ENCODE measurements at places on chromosomes 5 and 9.

- DNase-seq, result no peak
These were observed 310.1 kb downstream of the ADAMTS6 start for GRCh38 chr5:65171645-65172044.

DNA sequence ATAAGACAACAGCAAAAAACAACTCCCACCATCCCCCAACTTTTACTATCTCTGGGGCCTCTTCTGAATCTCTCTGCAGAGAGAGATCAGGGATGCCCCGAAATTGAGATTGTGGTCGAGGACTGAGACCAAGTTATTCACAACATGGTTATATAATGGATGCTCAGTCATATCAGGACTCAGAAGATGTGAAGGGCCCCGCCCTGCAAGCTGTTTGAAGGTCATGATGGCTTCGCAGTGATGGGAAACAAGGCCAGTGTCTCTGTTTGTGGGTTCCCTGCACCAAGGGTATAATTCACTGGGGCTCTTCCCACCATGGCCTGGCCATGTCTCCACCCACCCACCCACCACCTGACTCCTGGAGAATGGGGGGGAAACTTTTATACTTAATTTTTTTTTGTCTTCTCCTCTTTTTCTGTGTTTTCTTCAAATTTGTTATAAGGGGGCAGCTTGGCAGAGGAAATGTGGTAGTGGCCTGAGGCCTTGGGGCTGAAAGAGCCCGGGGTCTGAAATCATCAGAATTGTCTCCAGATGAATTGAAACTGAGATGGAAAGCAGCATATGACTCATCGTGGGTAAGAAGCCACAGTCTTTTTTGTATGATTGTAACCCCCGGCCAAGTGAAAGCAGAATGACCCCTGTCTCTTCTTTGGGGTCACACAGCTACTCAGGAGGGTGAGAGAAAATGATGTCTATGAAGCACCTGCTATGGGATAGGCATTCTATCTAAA is 15.0 kb upstream of the TEX48 start:
- peak; percentile 76 for DNase-seq

DNA sequence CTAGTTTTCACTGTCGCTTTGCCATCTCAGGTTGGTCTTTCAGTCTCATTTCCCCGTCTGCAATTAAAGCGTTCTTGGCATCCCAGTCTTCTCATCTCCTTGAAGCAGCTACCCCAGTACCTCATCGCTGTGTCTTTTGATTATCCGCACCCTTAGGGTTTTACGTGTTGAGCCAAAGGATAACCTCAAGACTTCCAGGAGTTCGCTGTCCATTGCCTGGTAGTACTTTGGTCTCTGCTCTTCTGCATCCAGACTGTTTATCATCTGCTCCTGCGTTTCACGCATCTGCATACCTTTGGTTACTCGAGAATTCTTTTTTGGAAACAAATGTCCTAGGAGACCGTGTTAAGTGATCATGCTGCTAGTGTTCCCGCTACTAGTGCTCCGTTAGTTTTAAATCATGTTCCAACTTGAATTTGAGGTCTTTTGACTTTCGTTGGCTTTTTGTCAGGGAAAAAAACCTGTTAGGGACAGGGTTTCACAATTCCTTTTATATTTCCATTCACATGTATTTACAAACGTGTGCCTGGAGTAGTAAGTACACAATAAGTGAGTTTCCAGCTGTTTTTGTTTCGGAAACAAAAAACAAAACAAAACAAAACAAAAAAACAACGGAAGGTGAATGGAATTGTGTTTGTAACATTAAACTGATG is 888 bp downstream of the RABGAP1 start:
- DNase-seq, result no peak

- no peak for DNase-seq
These were observed 29.7 kb upstream of the PANK3 start for GRCh38 chr5:168608821-168609220.

- DNase-seq, result peak; percentile 59
These were observed 5.1 kb downstream of the GLRX start for GRCh38 chr5:95817430-95817829.

DNA sequence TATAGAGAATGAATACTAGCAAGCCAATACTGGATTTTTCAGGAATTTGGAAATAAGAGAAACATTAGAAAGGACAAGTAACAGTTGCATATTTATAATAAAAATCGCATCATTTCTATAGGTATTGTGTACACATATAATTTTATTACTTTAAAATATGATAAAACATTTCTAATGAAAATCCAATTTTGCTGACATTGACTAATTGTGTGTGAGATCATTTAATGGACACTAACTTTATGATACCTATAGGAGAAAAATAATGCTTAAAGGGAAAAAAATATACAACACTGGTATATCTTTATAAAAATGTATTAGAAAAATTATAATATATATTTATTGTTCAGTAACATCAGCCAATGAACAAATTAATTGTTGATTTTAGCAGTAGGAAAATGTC is 557.3 kb downstream of the CDH12 start:
- DNase-seq, result no peak

DNA sequence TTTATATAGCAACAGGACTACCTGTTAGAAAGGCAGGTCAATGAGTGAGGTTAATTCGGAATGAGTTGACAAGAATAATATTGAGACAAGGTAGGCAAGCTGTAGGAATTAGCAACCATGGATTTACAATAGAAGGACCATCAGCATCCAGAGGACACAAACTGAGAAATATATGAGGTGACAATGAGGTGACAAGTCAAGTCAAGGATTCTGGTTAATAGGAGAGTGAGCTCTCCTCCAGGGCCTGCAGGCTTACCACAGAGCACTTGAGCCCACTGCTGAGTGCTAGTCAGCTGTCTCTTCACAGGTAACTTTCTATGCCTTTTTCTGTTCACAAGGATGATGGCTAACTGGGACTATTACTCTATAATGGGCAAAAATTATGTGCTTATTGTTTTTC is 227.2 kb downstream of the MRPS30 start:
- DNase-seq, result no peak

DNA sequence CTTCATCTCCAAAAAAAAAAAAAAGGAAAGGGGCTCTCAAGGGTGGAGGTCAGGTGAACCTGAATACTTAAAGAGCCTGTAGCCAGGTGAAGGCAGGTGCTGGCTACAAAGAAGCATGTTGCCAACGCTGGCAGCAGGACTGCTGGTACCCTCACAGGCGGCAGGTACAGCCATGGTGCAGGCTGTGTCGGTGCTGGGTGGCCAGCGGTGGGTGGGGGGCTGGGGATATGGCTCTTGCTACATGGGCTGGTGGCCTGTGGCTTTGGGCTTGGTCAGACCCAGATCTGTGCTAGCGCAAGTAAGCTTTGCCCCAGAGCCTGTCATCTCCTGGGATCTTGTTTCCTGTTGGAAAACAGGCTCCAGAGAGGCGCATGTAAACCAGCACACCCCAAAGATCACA is 86.3 kb upstream of the PHYKPL start:
- DNase-seq, result no peak

DNA sequence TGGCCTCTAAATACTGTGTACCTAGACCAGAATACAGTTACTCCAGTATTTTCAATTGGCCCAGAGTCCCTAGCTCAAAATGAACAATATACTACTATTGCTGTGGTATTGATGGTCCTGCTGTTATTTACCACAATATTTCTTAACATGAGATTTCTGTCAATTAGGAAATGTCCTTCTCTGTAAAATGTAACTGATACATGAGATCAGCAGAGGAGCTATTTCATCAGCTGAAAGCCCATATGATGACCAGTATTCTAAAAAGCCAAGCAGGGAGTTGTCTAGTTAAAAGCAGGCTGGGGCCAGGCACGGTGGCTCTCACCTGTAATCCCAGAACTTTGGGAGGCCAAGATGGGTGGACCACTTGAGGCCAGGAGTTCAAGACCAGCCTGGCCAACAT is 187.7 kb upstream of the PTGER4 start:
- DNase-seq, result no peak

GRCh38 chr9:132077881-132078698 is 1.6 kb downstream of the MED27 start:
- peak; percentile 40 for DNase-seq

- DNase-seq, result no peak
These were observed 42.3 kb downstream of the ROR2 start for GRCh38 chr9:91907484-91908292.

DNA sequence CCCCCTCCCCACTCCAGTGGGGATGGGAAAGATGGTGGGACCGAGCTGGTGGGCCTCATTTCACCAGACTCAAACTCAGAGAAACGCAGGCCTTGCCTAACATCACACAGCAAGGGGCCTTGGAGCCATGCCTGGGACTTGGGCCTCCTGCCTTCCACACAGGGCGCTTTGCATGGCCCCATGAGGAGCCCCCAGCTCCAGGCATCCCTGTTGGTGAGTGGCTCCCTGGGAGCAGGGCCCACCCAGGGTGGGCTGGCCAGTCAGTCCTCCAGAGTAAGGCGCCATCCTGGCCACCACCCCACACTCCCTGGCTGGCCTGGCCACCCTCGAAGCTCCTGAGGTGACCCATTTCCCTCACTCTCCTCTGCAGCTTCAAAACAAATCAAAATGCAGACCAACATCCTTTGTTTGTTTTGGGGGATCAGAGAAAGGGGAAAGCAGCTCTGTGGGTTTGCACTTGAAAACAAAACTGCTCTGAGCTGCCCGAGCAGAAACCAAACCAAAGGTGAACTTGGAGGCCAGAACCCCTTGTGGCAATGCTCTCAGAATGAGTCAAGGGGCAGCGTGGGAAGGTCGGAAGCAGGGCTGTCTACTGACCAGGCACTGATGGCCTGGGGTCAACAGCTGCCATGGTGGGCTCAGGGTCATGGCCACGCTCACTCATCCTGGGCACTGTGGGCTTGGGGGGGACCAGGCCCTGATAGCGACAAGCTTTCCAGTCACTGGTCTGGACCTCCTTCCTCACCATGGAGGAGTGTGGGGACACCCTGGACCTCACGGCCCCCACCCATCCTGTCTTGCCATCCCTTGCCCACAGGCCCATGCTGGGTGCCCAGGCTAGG is 37.0 kb upstream of the VDAC1 start:
- no peak for DNase-seq

GRCh38 chr5:78751872-78752271 is 103.3 kb upstream of the LHFPL2 start:
- no peak for DNase-seq

DNA sequence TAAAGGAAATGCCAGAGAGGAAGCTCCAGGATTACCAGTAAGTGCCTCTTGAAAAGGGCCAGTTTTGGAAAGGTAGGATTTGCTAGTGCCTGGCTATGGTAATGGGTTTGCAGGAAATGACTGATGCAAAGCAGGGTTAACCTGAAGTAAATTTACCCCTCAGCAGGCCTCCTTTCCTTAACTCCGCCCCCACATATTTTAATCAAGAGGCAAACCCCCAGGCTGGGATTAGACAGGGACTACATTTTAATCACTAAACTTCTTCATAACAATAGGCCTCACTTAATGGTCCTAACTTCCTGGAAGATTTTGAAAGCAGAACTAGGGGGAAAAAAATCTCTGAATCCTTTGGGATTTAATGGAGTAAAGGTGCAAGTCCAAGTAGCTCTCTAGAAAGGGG is 10.2 kb upstream of the SLC1A3 start:
- no peak for DNase-seq

- DNase-seq, result no peak
These were observed 302.6 kb downstream of the ACTL7B start for GRCh38 chr9:108553111-108553635.

- no peak for DNase-seq
These were observed 33.2 kb downstream of the CDH6 start for GRCh38 chr5:31226651-31227050.

All from activated naive CD4-positive, alpha-beta T cell treated with Interleukin-2 at 50 U/mL for 16 hours (primary cell).